Myocyte (in vitro differentiated cells): ENCODE measurements at places on chromosomes 7 and 10. TPM values are rescaled to one million over a fixed set of nuclear protein-coding genes. Genes with fewer than 3 reads are reported as not detected.

- DNase-seq, result no peak
Measured at GRCh38 chr7:17099083-17099973, 199.1 kb upstream of the AHR start.

- no peak for DNase-seq
Measured at GRCh38 chr7:17745610-17746009, 194.7 kb downstream of the SNX13 start.

DNA sequence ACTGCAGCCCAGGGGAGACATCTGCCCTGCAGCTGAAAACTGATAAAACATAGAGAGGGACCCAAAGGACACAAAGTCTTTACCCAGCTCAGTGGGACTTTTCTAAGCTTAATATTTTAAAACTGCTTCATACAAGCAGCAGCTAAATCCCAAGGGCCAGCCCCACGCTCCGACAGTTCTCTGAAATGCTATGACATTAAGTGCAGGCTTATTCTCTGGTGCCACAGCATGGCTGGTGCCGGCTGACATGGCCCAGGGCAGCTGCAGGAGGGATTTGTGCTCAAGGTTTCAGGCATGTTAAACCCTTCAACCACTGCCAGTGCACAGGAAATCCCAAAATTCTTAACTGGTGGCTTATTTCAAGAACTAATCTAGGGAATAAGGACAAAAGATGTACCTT, 170.9 kb downstream of the PARD3 start:
- peak; percentile 33 for DNase-seq

DNA sequence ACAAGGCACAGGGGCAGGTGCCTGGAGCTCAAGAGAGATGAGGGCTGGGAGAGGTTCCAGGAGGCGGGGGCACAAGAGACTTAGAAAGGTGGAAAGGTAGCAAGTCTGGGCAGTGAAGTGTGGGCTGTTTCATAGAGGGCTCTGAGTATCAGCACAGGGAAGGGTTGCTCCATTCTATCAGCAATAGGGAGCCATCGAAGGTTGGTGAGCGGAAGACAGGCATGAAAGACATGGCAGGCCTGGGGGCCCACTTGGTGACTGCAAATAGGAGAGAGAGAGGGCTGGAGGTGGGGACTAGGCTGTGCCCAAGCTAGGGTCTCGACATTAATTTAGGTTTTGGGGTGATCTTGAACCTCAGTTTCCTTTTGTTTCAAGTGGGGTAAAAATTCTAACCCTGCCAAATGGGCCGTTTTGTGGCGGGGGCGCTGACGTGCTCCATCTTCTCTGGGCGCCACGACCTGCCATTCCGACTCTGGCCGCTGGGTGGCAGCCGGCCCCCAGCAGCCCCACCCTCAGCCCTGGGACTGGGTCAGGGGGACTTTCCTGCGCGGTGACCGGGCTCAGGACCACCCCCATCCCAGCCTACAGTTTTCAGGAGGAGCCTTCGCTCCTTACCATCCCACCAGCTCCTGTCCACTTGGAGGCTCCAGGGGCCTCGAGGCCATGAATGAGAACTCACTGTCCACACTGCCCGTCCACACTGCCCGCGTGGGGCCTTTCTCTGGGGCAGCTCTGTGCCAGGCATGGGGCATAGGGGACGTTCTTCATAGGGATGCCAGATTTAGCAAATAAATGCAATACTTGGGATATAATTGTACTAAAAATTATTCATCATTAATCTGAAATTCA, 37.2 kb upstream of the PCBD1 start:
- peak; percentile 40 for DNase-seq

- DNase-seq, result no peak
Measured at GRCh38 chr10:32265756-32266155, 81.2 kb downstream of the EPC1 start.

- DNase-seq, result no peak
Measured at GRCh38 chr7:6444516-6445269, 3.1 kb downstream of the DAGLB start.

GRCh38 chr7:44515590-44516268, 25.3 kb upstream of the NUDCD3 start:
- DNase-seq, result no peak

DNA sequence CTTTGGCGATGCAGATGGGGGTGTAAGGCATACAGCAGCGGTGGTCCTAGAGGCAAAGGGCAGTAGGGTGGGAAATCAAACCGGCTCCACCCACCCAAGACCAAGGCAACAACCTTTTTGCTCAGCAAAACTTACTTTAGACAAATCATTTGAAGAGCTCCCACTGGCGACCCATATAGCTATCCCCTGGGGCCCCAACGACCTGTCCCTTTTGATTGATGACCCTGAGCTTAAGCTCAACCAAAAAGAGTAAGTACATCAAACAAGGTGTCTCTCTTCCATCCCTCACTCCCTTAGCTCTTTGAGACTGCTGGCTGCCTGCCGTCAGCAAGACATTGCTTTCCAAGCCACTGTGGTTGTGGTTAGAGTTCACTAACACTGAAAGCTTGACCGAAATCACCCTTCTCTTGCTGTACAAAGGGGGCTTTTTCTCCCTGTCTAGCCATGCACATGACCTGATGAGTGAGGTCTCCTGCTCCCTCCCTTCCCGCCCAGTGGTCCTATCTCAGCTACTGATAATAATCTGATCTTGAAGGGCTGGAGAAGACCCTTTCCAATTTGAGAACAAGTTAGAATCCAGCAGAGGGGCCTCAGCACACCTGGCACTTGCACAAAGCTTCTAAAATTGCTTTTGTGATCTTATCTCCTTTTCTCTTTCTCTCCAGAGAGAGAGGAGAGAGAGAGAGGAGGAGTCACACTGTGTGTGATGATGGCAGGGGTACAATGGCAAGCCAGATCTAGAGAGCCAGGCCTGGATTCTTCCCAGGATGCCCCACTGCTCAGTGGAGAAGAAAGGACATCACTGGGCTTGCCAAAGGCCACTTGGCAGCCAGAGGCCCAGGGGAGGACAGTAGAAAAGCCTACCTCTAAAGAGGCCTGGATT, 42.2 kb downstream of the XPNPEP1 start:
- no peak for DNase-seq

Gene RNF32
- total RNA-seq, result 1.1 and 2.9 TPM in 2 replicates
